Gastroesophageal sphincter (tissue), 4 donors: ENCODE measurements at places on chromosomes 11 and 22. TPM values are rescaled to one million over a fixed set of nuclear protein-coding genes. Genes with fewer than 3 reads are reported as not detected.

- ATAC-seq = no peak
Measured at GRCh38 chr11:115366826-115367225, 137.4 kb downstream of the CADM1 start.

GRCh38 chr22:44182588-44183286 lies 2.0 kb downstream of the PARVG start:
- ATAC-seq = peak; percentile 54

DNA sequence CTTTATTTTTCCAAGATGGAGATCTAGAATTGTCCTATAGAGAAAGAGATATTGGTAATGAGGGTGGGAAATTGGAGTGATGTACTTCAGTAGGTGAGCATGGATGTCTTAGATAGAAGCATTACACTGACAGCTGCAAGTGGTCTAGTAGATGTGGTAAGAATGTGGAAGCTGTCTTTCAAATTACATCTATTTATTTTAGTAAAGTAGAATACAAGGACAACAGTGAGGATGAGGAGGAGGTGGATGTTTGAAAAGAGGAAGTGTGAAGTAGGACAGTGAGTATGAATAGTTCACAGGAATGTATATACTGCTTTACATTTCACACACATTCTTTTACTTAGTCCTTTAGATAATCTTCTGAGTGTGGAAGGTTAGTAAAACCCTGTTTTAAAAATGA lies 64.2 kb downstream of the HIPK3 start:
- ATAC-seq = no peak

DNA sequence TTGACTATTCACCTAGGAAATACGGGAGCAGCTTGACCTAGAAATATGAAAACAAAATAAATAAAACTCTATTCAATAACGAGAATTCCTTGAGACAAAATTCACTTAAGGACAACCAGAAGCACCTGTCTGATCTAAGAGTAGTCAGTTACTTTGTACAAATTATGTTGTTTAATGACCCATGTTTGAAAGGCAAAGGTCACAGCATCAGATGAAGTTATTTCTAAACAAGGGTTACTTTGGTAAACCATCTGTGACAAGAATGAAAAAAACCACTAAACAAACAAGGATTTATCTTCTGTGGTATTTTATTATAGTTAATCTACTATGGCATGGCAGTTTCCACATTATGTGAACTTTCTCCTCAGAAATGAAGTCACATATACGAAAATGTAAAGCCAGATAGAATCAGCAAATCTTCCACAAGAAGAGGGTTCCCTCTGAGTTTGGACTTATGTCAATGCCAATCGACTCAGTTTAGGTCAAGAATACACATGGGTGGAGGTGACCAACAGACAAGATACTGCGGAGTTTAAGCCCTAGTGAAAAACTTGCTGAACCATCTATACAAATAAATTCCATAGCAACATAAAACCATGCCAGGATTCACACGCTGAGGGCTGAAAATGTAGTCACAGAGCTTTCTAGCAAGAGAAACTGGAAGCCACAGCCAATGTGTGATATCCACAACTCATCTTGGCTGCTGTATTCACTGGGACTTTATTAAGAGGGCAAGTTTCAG lies 53.4 kb downstream of the NCAPD3 start:
- ATAC-seq = no peak

DNA sequence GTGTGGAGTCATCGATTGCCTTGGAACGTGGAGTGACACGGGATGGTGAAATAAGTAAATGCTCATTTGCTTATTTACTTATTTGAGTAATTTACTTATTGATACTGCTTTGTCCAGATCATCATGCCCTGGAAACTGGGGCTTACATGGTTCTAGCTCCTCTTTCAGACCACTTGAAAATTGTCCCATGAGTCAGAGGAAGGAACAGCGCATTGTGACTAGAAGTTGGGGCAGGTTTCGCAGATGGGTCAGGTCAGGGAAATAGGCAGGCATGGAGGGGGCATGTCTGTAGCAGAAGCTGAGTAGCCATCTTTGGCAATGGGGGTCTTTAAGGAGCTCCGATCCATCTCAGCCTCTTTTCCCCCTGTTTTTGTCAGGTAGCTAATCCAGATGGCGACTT lies 104.2 kb upstream of the SORL1-AS1 start:
- no peak for ATAC-seq

Gene NLRP10
- total RNA-seq = not detected

Gene RTN4RL2
- 0.27 TPM for total RNA-seq

DNA sequence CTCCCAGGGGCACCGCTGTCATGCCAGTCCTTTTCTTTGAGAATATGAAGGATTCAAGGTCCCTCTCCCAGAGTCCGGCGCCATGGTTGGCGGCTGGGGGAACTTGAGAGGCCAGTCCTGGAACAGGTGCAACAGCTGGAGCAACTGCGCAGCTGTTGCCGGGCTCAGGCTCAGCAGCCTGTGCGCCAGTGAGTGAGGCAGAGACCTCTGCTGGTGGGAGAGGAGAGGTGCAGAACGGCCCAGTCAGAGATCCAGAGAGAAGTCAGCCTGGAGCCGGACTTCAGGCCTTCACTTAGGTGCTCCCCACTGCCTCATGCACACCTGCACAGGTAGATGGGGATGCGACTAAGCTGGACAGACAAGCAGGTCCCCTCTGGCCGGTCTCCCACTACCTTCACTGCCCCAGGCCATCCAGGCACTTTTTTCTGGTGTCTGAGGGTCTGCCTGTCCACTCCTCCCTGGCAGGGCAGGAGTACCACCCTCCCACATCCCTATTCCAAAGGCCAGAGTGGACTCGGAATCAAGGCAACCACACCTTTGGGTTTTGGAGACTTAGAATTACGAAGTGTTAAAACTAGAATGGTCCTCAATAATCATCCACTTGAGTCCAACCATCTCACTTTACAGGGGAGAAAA lies 4.6 kb downstream of the CHRDL2 start:
- ATAC-seq = peak; percentile 92

- ATAC-seq = no peak
Measured at GRCh38 chr22:19884161-19884953, 29.7 kb upstream of the GNB1L start.

GRCh38 chr11:99489581-99489980 lies 468.8 kb downstream of the CNTN5 start:
- ATAC-seq = no peak

GRCh38 chr22:30433773-30434172 lies 8.2 kb downstream of the MTFP1 start:
- ATAC-seq = no peak

DNA sequence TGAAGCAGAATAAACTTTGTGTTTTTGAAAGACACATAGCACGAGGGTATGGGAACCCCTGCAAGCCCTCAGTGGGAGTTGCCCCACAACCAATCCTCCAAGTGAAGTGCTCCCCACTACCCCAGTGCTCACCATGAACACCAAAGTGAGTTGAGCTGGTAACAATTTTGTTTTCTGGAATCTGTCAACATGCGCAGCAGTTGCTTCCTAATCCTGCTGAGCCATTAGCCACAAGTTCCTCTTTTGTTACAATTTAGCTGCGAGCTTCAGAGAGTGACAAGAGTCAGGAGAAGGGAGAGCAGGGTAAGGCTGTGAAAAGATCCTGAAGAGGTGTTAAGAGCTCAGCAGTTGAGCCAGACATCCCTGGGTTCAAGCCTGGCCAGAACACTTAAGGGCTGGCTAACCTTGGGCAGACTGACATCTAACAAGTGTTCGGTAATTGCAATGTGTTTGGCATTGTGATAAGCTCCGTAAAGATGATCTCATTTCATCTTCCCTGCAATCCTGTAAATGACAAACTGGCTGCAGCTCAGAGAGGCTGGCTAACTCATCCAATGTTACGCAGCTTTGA lies 24.1 kb upstream of the ASPHD2 start:
- no peak for ATAC-seq

DNA sequence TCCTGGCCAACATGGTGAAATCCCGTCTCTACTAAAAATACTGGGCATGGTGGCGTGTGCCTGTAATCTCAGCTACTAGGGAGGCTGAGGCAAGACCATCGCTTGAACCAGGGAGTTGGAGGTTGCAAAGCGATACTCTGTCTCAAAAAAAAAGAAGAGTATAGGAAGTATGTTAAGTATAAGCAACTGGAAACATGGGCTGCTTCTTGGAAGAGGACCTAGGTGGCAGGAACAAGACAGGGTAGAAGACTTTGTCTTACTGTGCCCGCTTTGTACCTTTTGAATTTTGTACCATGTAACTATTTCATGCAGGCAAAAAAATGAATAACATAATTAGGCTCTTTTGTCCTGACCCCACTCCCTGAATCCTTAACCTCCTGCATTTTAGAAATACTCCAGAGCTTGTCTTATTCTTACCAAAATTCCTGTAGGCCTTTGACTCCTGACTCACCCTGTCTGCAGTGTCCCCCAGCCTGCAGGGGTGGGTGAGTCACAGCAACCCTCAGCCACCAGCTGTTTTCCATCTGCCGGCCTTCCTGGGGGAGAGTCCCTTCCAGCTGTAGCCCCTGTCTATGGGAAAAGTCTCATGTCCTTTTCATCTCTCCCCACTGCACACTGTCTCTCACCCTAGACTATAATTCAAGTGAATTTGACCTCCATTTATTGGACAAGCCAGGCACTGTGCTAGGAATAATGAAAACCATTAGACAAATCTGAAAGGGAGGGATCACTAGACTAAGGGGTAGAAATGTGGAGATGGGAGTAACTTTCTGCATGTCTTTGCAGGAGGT lies 41.8 kb downstream of the TXN2 start:
- ATAC-seq = peak; percentile 82

DNA sequence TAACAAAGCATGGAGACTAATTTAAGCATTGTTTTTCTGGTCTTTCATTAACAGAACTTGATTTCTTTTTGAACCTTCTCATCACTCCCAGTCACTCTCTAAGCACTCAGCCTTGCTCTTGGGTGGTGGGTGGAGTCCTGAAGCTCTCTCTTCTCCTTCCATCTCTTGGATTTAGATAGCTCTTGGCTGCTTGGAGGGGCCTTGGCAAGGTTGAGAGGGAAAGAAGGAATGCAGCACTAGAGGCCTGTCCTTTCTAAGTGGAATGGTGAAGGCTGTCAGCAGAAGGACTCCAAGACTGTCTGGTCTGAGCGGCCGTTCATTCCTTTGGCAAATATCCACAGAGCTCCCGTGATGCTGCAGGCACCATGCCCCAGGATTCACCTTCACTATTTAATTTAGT lies 168.6 kb upstream of the E2F8 start:
- ATAC-seq = peak; percentile 46

DNA sequence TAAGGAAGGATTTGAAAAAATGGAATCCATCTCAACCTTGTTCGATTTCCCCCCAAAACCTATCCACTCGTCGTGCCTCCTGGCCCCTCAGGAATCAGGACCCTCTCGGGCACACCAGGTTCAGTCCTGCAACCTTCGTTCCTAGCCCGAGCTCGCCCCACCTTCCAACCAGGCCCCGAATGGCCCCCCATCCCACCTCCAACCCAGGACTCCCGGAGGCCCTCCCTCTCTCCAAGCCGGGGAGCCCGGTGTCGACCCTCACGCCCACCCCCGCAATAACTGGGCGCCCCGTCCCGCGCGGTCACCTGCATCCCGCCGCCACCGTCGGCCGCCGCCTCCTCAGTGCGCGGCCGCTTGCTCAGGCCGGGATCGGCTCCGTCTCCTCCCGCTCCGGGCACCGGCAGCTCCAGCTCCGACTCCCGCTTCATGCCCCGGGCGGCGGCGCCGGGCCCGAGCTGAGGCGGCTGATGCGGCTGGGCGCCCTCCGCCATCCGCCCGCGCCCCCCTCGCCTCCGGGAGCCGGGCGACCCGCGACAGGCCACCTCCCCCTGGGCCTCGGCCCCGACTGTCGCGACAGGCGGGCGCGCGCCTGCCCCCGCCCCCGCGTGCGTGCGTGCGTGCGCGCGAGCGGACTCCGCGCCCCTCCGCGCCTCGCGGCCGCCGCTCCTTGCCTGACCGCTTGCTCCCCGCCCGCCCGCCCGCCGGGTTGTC lies 534 bp downstream of the RBFOX2 start:
- peak; percentile 65 for ATAC-seq

DNA sequence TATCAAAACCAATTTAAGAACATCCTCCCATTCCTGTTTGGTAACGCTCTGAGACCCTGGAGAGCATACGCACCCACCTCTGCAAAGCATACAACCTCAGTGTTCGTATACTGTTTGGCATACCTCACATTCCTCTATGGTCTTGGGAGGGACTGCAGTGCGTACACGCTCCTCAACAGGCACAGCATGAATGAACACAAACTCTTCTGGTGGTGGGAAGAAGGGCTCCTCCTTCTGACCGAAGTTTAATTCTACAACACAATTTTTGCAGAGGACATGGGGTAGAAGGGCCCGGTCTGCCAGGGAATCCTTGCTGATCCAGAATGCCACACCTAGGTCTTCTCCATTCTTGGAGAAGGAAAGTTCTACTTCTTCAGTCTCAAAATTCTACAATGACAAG lies 5.3 kb downstream of the HNRNPUL2 start:
- no peak for ATAC-seq

Gene KRTAP5-10
- total RNA-seq = not detected

DNA sequence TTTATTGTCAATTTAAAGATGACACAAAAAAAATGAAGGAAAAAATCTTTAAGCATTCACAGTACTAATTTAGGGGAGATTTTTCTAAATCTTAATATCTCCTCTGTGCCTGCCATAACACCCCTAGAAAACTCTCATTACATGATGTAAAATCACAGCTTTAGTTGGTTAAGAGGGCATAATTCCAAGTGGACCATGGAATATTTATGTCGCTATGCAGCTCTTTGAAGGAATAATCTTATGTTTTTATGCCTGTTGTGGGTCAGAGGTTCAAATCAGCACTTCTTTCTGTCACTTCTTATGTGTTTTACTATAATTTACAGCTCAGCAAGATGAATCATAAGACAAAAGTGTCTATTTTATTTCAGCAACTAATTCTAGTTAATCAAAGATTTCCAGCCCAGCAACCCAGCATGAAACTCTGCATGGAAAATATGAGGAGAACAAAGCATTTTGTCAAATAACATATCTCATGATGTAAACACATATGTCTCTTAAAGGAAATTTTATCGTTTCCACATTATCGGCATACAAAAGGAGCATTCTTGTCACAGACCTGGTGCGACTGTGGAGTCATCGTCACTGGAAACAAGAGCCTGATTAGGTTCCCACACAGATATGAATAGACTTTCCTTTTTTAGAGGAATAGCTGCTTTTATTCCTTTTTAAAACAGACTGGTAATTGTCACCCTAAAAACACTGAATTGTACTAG lies 274.8 kb downstream of the SOX6 start:
- ATAC-seq = no peak

Gene SYNGR1
- total RNA-seq = 34.2 TPM

Gene C2CD3
- total RNA-seq = 29.6 TPM

Gene GLYATL1
- 3.9 TPM for total RNA-seq

GRCh38 chr11:79269611-79270307 lies 171.1 kb downstream of the TENM4 start:
- no peak for ATAC-seq

GRCh38 chr22:40703174-40703573 lies 23.9 kb downstream of the MCHR1 start:
- no peak for ATAC-seq
